Keratinocyte (primary cell): ENCODE measurements at places on chromosomes 5 and 9.

DNA sequence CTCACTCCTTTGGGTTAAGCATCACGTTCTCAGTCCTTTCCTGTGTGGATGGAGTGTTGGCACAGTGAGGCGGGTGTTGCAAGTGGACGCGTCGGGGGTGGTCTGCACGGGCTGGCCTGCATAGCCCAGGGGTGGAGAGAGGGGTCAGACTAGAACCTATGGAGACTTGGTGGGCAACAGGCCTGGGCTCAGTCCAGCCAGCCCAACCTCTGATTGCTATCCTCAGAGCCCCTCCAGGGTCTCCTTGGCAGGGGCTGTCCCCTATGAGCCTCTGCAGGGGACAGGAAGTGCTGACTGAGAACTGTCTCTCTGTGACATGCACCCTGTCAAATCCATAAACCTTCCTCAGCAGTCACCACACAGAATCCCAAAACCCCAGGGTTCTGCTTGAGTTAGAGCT, 2.3 kb downstream of the DCANP1 start:
- no peak for DNase-seq

DNA sequence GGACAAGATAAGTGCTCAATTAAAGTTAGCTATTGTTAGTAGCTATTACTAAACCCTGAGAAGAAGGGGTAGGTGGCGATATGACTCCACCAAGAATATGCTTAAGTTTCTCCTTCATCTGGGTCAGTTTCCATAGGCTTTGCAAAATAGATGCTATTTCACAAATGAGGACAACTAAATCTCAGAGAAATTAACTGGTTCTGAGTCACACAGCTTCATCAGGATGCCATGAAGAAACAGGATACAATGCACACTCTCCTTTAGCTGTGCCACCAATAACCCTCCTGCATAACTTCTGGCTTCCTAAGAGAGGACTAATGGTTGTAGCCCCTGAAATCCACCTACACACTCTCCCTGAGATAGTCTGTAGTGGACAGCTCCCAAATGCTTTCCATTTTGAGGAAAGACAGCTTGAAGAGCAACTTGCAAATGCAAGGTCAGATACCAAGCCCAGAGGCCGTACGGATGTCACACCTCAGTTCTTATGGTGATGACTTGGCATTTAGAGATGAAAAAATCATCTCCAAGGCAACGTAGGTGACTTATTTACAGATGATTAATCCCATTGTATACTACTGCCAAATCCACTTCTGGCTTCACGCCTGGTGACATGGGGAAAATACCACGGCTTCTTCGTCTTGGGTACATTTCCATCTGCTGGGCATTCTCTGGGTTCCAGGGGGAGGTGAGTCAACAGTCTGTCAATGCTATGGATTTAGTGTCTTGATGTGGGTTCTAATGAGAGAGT, 251.4 kb upstream of the IL12B start:
- DNase-seq = peak; percentile 95

DNA sequence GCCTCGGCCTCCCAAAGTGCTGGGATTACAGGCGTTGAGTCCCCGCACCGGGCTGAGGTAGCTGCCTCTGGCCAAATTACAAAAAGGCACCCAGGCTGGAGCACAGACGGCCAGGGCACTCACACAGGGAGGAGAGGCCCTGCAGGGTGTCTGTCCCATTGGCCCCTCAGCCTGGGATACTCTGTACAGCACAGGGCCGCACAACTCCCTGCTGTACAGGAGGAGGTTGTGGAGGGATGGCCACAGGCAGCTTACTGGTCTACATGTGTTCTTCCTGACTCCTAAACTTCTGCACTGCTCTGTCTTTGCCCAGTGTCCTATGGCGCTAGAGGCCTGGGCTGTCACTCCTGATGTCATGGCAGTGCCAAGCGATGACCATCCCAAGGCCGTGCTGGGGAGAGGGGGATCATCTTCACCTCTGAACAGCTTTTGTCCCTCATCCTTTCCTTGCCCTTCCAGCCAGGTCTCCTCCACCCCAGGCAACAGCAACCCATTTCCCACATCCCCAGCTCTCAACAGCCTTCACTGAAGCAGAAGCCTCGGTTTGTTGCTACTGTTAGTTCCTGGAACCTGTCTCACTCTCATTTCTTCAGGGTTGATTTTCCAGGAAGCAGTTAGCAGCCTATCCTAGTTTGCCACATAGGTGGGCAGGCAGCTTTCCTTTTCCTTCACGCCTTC, 1.8 kb upstream of the CNOT6 start:
- no peak for DNase-seq

GRCh38 chr5:178121391-178122276, 8.3 kb downstream of the N4BP3 start:
- no peak for DNase-seq

- no peak for DNase-seq
Measured at GRCh38 chr9:37121881-37122280, 1.5 kb downstream of the ZCCHC7 start.

GRCh38 chr9:118100529-118101419, 396.6 kb downstream of the TLR4 start:
- no peak for DNase-seq

DNA sequence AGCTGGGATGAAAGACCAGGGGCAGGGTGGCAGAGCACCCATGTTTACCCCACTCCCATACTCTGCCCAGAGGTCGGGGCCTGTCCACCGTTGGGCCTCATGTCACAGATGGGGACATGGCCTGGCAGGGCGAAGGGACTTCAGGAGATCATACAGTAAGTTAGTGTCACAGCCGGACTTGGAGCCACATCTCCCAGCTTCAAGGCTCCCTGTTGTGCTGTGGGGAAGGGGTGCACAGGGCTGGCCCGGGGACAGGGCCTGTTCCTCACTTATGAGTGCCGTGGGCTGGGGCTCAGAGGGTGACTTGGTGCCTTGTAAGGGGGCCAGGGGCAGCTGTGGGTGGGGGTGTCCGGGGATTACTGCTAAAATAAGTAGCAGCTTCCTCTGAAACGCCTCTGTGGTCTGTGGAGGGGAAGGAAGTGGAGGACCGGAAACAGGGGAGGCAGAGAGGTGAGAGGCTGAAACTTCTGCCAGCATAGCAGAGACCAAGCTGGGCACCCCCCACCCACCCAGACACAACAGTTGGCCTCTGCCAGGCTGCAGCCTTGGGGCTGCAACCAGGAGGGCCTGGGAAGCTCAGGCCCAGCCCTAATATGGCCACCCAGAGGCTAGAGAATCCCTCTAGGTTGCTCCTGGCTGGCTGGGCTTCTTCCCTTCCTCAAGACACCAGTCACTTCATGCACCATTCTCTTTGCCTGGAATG, 41.1 kb upstream of the NEK6 start:
- no peak for DNase-seq

- DNase-seq = no peak
Measured at GRCh38 chr5:42982107-42982622, 58.0 kb downstream of the ANXA2R start.

- no peak for DNase-seq
Measured at GRCh38 chr5:167797933-167798332, 493.5 kb upstream of the WWC1 start.

DNA sequence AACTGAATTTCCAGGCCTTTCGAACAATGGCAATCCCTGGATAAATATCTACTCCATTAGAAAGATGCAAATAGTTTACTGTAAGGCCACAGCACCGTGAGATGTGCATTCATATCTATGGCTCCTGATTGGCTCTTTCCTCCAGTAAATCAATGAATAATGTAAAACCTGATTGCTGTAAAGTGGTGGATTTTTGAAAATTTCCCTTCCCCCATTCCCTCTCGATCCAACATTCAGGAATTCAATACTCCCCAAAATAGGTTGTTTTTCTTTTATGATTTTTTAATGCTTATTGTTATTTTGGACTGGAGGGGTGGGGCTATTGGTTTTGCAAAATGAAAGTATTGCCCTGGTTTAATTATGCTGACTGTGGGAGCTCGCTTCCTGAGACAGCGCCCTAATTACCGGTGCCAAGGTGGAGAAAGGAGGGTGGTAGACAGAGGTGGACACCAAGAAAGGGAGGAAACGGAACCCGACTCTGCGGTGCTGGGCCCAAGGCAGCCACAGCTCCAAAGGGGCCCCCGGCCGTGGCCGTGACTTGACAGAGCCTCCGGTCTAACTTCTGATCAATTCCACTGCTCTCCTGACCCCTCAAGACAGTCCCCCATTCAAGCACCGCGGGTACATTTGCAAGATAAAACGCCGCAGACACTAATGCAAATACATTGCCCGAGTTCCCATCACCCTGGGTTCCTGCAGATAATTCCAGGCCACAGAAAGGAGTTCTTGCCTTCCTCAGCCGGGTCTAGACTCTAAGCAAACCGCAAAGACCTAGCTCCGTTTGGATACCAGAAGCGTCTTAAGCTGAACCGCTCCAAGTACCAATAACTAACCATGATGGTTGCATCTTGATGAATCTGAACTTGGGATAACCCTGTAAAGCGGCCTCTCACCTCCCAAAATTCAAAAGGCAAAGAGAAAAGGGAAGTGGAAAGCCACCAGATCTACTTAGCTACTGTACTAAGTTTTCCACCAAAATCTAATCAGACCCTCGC, 211.2 kb downstream of the MEF2C start:
- DNase-seq = no peak

DNA sequence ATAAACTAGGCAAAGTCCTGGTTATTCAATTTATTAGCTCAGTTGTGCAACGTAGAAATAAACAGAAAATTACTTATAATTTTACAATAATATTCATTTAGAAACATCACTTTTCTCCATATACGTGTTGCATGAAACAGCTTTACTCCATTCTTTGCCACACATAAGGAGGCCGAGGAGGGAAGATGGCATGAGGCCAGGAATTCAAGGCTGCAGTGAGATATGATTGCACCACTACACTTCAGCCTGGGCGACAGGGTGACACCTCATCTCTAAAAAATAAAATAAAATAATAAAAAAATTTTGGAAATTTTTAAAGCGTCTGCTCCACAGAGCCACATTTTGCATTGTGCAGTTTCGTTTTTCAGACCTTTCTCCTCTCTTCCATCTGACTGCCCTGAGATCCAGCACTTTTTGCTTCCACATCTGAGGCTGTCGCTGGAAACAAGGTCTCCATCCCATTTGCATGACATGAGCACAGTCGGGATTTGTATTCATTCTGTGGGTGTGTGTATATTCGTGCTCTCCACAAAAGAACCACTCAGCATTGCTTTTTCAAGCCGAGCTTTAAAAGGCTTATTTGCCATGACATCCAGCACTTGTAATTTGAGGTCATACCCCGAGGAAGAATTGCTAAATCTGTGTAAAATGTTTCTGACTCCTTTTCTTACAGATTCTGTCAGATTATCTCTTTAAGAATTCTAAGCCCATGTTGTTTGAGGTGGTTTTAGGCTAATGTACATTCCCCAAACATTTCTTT, 98.6 kb upstream of the MSX2 start:
- no peak for DNase-seq

GRCh38 chr5:174236070-174236469, 190.6 kb downstream of the NSG2 start:
- DNase-seq = no peak

- DNase-seq = no peak
Measured at GRCh38 chr5:143400541-143401226, 2.8 kb downstream of the NR3C1 start.

DNA sequence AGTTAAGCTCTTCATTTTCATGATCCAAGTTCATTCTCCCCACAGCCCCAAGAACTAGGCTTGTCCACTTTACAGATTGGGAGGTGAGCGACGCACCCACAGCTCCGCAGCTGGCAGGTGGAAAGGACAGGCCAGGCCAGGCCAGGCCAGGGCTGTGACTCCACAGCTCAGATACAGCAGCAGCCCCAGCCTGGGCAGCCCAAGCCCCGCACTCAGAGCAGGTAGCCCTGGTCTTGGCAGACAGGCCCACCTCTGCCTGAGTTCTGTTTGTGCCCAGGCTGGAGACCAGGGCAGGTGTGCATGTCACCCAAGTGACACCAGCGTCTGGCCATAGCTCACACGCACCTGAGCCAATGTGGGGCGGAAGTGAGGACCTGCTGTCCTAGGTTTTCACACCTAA, 124.7 kb downstream of the WNK2 start:
- no peak for DNase-seq

GRCh38 chr9:134291961-134292871, 34.0 kb upstream of the RXRA start:
- no peak for DNase-seq

DNA sequence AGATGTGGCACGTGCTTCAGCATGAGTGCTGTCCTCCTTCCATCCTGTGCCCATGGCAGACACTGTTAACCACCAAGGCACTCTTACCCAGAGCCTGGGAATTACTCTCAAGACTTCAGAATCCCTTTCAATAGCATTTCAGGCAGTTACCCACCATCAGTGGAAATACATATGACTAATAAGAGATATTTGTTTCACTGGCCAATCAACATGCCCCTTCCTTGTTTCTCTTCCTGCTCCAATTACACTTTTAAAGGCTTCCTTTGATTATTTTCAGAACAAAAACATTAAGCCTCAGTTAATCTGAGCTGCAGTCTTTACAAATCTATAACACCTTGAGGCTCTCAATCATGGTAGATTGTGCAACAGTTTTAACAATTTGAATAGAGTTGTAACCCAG, 70.8 kb downstream of the PRELID2 start:
- DNase-seq = no peak

DNA sequence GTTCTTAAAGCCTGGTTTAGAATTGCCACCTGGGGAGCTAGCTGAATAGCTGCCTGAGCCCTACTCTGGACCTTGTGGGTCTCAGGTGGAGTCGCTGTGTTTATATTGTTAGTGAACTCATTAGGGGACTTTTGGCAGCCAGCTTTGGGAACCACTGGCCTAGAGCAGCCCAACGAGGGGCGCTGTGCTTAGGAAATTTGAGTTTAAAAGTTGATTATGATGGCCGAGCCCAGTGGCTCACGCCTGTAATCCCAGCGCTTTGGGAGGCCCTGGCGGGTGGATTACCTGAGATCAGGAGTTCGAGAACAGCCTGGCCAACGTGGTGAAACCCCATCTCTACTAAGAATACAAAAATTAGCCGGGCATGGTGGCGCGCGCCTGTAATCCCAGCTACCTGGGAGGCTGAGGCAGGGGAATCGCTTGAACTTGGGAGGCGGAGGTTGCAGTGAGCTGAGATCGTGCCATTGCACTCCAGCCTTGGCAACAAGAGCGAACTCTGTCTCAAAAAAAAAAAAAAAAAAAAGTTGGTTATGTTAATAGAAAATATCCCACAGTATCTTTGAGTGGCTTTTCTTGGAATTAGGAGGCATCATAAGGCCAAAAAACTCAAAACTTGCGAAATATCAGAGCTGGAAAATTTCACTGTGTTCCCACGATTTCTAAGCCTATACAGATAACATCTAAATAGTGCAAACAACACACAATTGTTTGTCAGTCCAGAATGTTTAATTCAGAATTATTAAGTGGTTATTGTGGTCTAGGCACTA, 809 bp downstream of the MCCC2 start:
- no peak for DNase-seq

DNA sequence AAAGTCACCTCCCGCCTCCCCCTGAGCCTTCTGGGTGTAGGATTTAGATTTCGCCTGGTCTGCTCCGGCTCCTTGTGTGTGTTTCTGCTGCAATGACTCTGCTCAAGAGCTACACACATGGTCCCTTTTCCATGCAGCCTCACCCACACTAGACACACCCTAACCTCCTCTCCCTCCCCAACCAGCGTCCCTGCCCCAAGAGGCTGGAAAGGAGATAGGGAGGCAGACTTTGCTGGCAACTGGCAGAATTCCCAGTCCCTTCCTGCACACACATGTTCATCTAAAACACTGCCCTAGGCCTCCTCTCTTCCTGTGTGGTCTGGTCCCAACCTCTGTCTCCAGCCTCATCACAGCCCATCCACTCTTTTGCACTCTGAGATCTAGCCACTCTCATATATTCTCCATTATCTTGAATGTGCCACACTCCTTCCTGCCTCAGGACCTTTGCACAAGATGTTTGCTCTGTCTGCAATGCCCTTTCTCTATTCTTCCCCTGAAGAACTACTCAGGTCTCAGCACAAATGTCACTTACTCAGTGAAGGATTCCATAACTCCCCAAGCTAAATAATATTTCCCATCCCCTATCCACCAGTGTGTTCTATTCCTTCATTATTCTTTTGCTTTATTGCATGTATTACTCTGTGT, 253.8 kb downstream of the CDK5RAP2 start:
- no peak for DNase-seq
